ENCODE measurements at places on chromosomes 3 and 15.

- no peak for DNase-seq
Observed at GRCh38 chr3:156150434-156151066, 30.2 kb downstream of the KCNAB1 start.

DNA sequence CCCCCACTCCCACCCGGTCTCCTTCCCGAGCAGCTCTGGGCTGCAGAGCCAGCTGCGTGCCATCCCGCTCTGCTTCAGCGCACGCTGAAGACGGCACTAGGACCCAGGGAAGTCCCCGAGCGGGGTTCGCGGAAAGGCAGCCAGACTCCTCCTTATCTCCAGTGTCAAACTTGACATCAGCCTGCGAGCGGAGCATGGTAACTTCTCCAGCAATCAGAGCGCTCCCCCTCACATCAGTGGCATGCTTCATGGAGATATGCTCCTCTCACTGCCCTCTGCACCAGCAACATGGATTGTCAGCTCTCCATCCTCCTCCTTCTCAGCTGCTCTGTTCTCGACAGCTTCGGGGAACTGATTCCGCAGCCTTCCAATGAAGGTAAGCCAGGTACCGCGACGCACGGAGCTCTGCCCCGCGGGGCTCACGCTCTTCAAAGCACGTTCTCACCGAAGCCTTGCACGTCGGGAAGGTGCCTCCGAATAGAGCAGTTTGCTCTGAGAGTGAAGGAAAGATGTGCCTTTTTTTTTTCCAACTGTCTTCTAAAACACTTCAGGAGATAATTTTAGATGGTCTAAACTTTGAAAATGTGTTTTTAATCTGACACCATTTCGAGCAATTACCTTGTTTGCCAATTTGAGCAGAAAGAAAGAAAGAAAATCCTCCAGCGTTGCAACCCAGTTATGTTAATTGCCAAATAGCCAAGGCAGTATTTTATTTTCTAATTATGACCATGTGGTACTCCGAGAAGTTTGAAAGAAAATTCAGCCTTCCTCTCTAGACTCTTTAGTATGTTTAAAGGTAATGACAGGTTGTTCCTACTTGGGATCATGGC is at the start of gene EPHA3:
Gene EPHA3 (plus strand): TSS at position 161 of the 830 bp plus-strand sequence. CDS start 128 bp downstream, at position 289.
- DNase-seq: peak; percentile 5

- DNase-seq: no peak
Observed at GRCh38 chr3:99388780-99389179, 249.6 kb upstream of the COL8A1 start.

DNA sequence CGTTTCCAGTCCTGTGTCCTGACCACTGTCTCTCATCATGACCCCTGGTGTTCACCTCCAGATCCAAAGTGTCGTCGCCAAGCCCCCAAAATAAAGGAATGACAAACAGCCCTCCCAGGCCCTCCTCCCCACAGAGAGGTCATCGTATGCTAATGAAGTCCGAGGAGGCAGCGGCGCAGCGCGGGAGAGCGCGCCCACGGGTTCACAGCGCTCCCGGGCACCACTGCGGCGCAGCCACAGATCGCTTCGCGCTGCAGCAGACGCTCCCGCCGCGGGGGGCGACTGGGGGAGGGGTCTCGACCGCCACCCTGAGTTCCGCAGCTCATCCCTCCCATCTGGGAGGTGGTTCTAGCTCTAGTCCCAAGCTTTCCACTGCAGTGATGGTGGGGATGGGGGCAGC is 1.3 kb downstream of the DGKG start:
- no peak for DNase-seq

- no peak for DNase-seq
Observed at GRCh38 chr15:94327356-94327936, 96.1 kb downstream of the MCTP2 start.

- DNase-seq: peak; percentile 48
Observed at GRCh38 chr3:143507735-143508580, 340.3 kb downstream of the SLC9A9 start.

DNA sequence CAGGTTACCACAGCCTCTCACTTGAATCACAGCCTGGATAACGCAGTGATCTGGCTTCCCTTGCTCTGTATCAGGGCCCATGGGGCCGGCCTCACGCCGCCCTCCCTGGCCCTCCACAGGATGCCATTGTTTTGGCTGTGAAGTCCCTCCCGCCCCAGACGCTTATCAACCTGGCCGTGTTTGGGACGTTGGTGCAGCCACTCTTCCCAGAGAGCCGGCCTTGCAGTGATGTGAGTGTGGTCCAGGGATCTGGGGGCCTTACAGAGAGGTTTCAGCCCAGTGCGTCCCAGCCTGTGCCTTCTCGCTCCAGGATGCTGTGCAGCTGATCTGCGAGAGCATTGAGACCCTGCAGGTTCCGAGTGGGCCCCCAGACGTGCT is 6.6 kb downstream of the VWA5B2 start:
- no peak for DNase-seq

DNA sequence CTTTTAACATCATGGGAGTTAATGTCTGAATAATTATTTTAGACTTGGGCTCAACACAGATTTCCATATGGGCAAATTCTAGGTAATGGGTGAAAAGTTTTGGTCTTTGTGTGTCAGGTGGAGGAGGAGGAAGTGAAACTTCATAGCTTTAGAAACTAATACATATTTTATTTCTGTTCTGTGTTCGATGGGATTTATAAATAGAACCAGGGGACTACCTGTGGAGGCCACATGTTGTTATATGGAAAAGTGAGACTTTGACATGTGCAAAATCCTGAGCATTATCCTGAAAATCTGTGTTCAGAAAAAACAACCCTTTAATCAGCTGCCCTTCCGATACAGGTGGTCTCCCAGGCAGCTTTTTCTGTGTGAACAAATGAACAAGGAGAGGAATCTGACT is 209.5 kb downstream of the SOX2 start:
- no peak for DNase-seq

DNA sequence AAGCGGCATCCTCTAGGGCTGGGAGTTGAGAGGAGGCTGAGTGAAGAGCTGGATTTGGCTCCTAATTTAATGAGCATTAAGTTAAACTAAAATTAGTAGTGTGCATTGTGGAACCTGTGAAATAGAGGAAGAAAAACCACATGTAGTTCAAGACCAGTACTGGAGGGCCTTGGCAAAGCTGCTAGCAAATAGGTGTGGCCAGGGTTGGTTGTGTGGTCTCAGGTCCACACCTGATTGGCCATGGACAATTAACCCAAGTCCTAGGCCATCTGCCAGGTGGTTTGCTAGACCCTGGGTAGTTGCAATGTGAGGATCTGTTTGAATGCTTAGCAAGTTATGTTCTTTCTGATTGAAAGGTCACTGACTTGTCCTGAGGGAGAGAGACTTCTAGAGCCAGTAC is 275.5 kb downstream of the PDCD6IP start:
- DNase-seq: no peak

- DNase-seq: no peak
Observed at GRCh38 chr3:34925851-34926250, 713.5 kb upstream of the ARPP21 start.

GRCh38 chr15:31102374-31103342 is 1.1 kb upstream of the TRPM1 start:
- DNase-seq: no peak

GRCh38 chr3:124217542-124217941 is 225.6 kb upstream of the ROPN1 start:
- peak; percentile 29 for DNase-seq

- no peak for DNase-seq
Observed at GRCh38 chr3:123044981-123045763, 17.6 kb upstream of the SEMA5B start.

- DNase-seq: peak; percentile 78
Observed at GRCh38 chr3:188673646-188674186, 498.1 kb upstream of the TPRG1 start.

- DNase-seq: no peak
Observed at GRCh38 chr15:77634266-77634962, 1.7 kb upstream of the LINGO1 start.

GRCh38 chr3:135141160-135141559 is 346.1 kb downstream of the EPHB1 start:
- no peak for DNase-seq

- DNase-seq: no peak
Observed at GRCh38 chr15:57626713-57627440, 35.2 kb downstream of the MYZAP start.

DNA sequence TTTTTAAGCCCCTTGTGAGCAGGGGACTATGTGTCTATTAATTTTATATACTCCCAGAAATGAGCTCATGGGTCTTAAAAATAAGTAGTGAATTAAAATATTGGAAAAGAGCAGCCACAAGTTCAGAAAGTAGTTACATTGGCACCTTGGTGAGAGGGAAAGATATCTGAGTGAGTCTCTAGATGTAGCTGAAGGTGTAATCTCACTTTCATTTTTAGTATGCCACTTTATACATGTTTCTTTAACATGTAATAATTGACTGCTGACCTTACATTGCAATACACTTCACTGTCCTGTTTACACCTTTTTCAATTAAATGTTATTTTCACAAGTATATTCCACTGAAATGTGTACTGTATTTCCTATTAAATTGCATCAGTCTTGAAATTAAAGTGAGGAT is 12.1 kb upstream of the PAK6 start:
- no peak for DNase-seq

- DNase-seq: no peak
Observed at GRCh38 chr3:127645371-127646015, 16.5 kb downstream of the PODXL2 start.

DNA sequence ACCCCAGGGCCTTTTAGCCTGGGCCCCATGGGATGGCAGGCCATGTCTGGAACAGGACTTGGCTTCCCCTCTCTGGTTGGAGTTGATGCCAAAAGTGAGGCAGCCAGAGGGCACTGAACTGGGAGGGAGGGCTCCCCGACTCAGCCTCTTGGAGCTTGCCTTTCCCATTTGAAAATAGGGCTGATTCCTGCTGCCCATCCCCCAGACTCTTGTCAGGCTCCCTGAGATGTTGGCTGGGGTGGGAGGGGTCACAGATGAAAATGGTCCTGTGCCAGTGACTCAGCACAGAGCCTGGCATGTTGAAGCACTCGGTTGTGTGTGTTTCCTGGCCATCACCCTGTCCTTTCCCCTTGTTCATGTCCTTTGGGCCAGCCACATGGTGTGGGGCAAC is 6.6 kb downstream of the PPCDC start:
- no peak for DNase-seq

GRCh38 chr15:69462030-69462492 is 9.4 kb downstream of the RPLP1 start:
- DNase-seq: no peak

DNA sequence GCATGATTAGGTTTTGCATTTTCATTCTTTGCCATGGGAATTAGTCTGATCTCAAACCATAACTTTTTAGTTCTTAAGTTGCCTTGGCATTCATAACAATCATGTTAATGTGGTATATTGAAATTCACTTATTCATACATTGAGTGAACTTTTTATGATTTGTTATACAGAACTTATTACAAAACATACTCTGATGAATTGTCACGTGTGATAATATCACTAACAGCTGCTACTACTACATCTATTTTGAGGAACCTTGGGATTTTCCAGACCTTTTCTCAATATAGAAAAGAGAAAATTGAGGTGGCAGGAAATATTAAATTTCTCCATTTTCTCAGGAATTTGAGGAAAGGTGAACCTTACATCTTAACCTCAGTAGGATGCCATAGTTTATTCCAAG is 9.2 kb downstream of the LXN start:
- no peak for DNase-seq

DNA sequence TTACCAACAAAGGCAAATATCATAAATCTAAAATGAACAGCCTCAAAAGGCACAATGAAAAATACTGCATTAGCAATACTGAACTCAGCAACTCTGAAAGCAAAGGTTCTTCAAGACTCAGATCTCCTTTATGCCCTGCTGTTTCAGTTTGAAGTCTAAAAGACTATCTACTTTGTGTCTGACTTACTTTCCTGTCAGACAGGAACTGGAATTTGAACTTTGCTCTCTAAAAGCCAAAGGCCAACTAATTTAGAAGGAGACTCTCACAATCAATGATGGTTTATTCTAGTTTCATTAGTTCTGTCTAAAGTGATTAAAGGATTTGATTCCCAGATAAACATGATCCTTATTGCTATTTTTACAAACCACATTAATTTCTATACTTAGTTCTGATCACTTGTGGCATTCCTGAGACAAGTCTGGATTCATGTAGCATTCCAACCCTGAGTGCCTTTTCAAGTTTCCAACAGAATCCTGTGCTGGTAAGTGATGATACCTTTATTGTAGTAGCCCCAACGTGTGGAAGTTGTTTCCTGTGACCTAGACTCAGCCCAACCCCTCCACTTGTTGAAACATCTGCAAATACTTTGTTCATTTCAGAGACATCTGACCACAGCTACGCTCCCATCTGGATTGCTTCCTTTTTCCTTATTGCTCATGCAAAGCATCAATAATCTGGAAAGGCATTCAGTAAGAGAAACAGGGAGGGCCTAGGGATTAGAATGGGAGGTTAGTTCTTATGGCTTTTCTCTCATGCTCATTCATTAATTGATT is 14.9 kb upstream of the LEKR1 start:
- DNase-seq: peak; percentile 80

DNA sequence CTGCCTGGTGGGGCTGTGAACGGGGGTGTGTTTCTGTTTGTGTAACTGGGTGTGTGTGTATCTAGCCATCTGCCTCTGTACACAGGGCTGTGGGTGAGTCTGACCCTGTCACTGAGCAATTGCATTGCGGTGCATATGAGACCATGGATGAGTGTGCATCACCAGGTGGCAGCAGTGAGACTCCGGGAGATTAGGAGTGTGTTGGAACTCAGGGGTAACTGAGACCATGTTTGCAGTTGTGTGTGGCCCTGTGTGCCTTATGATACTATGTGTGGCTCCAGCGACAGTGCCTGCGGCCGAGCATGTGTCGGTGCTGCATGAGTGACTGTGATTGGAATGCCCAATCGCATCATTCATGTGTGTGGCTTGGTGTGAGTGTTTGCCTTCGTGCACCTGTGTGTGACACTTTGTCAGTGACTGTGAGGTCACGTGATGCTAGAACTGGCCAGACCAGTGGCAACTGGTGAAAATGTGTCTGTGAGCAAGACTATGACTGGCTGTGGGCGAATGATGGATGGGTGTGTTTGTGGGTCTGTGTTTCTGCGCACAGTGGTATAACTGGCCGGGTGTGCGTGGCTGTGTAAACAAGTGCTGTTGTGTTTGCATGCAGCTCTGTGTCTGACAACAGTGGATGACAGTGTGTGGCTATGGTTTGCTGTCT is 14.0 kb downstream of the VILL start:
- DNase-seq: no peak

DNA sequence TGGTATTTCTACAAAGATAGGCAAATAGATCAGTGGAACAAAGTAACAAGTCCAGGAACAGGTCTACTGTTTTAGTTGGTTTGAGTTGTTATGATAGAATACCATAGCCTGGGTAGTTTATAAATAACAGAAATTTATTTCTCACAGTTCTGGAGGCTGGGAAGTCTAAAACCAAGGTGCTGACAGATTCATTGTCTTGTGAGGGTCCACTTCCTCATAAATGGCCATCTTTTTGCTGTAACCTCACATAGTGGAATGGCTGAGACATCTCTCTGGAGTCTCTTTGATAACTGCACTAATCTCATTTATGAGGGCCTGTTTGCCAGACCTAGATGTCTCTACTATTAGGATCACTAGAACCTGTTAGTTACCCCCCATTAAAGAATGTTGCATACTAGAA is 152.3 kb upstream of the MYRIP start:
- no peak for DNase-seq

Data from AG09309 (cell line).